ENCODE measurements at places on chromosomes 16 and 17.

- DNase-seq = no peak
These were observed 83.5 kb downstream of the GP2 start for GRCh38 chr16:20243731-20244281.

GRCh38 chr16:58217311-58217925 is 19.5 kb upstream of the CSNK2A2 start:
- no peak for DNase-seq

DNA sequence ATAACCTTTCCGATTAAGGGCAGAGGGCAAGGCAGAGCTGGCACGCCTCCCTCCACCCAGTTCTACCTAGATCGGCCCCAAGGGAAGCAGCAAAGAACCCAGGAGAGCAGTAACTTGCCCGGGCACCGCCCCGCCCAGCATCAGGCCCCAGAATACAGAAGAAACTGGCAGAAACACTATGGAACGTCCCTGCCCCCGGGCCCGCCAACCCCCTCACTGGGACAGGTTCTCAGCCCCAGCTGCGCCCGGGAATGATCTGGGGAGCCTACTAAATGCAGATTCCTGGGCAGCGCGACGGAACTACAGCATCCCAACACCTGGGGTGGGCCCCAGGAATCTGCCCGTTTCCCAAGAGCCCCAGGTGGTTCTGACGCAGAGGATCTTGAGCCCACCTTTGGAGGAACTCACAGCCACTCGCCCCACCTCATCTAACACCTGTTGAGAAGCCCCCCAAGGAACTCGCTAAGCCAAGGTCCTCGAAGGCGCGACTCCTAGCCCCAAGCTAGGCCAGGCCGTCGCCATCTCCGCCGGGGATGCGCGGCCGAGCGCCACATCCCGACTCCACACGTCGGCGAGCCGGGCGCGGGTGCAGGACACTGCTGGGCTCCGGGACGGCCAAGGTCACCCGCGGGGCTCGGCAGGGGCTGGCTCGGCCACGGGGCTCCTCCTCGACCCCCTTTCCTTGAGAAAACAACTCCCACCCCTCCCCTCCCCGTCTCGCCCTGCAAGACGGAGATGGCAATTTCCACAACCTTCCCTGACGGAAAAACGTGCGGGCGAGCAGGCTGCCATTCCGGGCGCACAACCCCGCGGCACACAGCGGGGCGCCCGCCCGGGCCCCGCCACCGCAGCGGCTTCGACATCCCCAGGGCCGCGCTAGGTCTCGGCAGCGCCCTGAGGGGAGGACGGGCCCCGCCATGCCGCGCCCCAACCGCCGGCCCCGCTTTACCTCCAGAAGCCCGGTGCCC is 913 bp downstream of the CDIP1 start:
- DNase-seq = peak; percentile 77

- DNase-seq = no peak
These were observed 5.5 kb downstream of the JMJD6 start for GRCh38 chr17:76720941-76721340.

DNA sequence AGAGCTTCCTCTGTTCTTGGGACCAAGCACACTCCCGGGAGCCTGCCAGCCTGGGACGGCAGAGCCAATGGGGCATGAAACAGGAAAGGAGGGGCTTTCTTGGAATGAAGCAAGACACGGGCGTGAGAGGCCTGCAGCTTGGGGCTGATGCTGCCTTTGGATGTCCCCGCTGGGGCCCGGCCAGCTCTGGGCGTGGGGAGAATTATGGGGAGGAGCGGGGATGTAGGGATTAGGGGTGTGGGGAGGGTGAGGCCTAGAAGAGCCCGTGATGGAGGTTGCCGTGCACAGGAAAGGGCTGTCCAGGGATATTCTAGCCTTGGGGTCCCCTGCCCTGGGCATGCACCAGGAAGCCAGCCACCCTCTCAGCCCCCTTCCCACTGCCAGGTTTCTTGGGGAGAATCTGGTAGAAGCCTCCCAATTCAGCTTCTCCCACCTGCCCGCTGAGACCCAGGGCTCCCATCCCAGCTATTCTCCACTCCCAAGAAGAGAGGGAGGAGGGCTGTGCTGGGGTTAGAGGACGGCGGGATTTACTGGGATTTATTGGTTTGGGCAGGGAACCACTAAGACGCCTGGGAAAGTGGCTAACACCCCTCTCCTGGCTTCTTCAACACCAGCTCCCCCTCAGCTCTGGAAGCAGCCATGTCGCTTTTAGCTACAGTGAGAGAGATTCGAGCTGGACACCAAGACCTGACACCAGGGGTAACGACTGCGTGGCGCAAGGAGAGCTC is 20.0 kb upstream of the NXPH3 start:
- no peak for DNase-seq

DNA sequence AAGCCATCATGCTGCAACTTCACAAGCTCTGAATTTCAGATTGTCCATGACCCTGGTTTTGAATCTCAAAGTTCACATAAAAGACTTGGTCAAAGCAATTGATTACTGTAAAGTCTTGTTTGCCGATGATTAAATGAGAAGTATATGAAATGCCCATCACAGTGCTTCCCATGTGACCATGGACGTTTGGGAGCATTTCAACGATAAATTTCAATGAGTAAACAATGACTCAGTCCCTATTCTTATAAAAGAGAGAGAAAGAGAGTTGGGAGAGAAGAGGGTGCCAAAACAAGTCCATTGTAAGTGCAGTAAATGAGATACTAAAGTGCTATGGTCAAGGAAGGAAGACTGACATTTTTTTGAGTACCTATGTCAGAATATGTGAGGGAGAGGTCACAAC is 276.9 kb downstream of the SOX9 start:
- DNase-seq = no peak
